ENCODE measurements at places on chromosomes 6 and 20.

GRCh38 chr6:68738039-68738438, 103.0 kb downstream of the ADGRB3 start:
- no peak for DNase-seq

DNA sequence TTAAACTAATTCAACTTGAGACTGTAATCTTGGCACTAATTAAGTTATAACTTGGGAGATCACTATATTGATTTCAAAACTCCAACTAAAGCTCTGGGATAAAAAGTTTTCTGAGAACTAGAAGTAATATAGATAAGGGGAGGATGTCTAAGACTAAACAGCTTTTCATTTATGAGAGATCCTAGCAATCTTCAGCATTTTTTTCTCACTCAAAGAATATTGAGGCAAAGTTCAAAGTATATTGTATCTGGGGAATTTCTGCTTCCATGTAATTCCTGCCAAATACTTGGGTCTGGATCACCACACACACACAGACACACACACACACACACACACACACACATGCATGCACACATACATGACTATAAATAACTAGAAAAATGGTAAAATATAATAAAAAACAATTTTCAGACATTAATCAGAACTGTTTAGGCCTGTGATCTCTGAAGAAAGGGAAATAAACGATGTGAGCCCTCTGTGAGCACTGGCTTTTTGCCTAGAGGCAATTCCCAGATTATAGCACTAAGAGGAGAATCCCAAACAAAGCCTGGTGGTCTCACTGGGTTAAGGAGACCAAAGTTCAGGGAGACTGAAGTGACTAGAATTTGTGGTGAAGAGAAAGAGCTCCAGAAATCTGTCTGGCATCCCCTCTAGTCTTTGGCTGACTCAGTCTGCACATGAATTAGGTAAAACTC, 92.8 kb downstream of the ADAT2 start:
- DNase-seq = no peak

DNA sequence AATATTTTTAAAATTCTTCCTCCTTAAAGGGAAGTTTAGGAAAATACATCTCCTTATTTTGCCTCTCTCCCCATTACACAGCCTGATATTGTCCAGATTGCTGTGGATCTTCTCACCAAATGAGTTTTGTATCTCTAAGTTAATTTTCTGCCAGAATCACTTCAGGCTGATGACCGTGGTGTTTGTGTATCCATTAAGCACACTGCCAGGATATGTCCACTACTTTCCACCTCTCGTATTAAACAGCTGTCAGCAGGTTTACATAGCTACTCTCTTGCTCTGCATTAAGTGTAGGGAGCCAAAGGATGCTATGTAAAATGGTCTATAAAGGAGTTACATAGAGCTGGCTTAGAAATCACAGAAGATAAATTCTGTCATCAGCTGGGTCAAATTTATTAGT, 201.1 kb downstream of the ZFAND3 start:
- DNase-seq = no peak

- peak; percentile 62 for DNase-seq
Observed at GRCh38 chr20:43691928-43692524, 25.1 kb downstream of the MYBL2 start.

DNA sequence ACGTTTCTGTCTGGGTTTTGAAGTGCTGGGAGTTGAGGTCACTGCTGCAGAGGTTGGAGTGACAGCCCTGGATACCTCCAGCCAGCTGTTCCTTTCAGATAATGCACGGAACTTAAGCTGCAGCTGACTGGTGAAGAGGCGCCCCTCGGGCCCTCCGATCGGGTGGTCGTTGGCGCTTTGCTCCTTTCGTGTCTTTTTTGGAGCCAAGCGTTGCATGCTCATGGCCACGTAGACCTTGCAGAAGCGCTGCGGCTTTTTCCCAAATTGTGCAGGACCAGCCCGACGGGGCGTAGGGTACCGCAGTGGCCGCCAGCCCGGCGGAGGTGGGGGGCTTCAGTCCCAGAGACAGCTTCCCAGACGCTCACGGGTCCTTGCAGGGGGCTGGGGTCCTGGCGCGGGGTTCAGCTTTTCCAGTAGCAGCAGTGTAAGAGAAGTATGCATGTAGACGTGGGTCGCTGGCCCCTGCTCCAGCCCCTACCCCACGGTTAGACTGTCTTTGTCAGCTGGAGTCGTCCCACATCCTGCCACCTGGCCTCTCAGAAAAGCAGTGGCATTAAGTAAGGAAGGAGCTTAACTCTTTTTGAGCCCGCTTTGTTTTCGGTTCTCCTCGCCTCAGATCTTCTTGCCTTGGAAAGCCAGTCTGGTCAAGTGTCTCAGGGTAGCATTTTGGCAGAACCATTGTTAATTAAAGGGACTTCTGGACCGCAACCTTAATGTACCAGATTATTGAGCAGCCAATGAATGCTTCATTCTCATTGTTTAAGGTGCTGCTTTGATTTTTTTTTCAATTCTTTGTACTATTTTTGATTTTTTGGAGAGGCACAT, 838 bp downstream of the TNFAIP3 start:
- peak; percentile 33 for DNase-seq

DNA sequence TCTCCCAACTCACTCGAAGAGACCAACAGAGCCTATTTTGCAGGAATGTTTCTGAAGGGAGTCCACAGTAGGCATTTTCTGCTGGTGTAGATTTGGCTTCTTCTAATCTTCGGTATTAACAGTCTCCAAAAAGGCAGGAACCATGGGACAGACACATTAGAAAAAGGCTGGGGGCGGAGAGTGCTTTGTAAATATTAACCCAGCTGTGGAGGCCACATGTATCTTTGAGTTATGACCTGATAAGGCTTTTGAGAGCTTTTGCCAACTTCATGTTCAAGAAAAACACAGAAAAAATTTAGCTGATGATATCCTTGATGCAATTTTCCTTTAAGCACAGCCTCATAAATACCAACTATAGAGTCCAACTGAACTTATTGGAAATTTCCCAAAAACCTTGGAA, 119.4 kb upstream of the TSHZ2 start:
- DNase-seq = no peak

- DNase-seq = no peak
Observed at GRCh38 chr20:50372770-50373088, 137.5 kb upstream of the PTPN1 start.

GRCh38 chr20:47612670-47613069, 111.0 kb downstream of the NCOA3 start:
- no peak for DNase-seq

DNA sequence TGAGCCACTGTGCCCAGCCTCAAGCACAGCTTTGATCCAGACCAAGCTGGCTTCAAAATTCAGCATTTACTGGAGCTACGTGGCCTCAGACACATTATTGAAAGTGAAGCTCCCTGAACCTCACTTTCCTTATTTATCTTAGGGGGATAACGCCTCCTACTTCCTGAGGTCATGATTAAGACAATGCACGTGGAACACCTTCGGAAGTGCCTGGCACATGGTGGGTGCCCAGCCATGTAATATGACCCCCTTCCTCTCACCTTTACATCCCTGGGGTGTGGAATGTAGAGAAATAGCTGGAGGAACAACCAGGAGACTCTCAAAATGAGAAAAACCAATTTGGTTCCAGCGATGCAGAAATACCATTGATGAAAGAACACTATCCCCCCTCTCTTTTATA, 1.6 kb upstream of the CLPS start:
- no peak for DNase-seq

- no peak for DNase-seq
Observed at GRCh38 chr6:25360621-25361020, 81.4 kb downstream of the CARMIL1 start.

GRCh38 chr6:163533443-163533842, 118.9 kb downstream of the QKI start:
- DNase-seq = no peak

DNA sequence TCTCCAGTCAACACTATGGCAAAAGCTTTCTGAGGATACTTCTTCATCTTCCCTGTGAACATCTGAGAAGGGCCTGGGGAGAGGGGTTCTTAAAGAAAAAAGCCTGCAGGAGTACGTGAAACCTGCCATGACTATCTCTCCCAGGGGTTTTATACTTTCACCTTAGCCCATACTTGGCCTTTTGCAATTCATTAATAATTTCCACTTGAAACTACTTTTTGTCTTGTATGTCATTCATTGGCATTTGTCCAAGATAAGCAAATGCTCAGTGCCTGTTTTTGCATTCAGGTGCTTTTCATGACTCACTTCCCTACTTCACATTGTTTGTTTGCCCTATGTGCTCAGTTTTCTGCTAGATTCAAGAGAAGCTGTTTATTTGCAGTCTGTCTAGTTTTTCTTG, 580.3 kb upstream of the GJE1 start:
- DNase-seq = no peak

Data from activated naive CD4-positive, alpha-beta T cell treated with anti-CD3 and anti-CD28 coated beads, Interleukin-2, amount 50 U/mL, for 16 hours (primary cell).